Muscle of leg (tissue), 16 donors: ENCODE measurements at places on chromosomes 2 and 18. TPM values are rescaled to one million over a fixed set of nuclear protein-coding genes. Genes with fewer than 3 reads are reported as not detected.

ANTXR1 gene
- 86.0 TPM for total RNA-seq

TMEM163 gene
- 0.66 TPM for total RNA-seq

YIPF4 gene
- total RNA-seq: 36.4 TPM

DHRS9 gene
- total RNA-seq: 0.31 TPM

LRP1B gene
- 0.84 TPM for total RNA-seq

TCF4 gene
- total RNA-seq: 167 TPM

C2orf68 gene
- 29.2 TPM for total RNA-seq

THAP4 gene
- 43.9 TPM for total RNA-seq

ELOA2 gene
- not detected for total RNA-seq

LIMS1 gene
- 37.2 TPM for total RNA-seq

MAB21L4 gene
- total RNA-seq: not detected

DNA sequence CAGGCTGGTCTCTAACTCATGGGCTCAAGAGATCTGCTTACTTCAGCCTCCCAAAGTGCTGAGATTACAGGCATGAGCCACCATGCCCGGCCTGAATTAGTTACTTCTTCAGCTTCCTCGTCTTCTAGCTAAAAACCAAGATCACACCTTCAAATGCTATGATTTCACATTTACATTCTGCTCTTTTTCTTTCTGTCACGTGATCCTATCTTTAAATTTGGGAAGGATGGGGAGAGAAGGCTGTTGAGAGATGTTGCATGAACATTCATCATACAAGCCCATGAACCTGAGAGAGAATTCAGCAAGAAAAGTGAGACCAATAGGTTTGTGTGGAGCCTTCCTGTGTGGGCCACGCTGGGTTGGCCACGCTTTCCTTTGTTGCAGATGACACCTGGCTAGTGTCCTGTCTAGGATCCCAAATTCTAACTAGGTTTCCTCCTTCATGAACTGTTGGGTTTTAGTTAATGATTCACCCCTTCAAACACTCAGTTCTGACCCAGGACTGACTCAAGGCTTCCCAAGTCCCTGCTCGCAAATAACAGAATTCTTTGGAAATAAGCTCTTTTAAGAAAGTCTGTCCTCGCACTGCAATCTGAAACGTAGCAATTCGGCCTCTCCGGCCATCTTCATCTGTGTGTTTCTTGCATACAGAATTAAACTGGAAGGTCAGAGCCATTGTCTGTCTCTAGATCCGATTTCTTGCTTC, 57.3 kb upstream of the CREB1 start:
- H3K27me3 ChIP-seq: no peaks in the 10 kb centered on the region
- H3K27ac ChIP-seq: no peak overlapping the region
- no peaks in the 10 kb centered on the region for H3K36me3 ChIP-seq

GRCh38 chr2:204860274-204860673, 315.0 kb downstream of the PARD3B start:
- no peaks in the 10 kb centered on the region for H3K27me3 ChIP-seq
- peak; percentile 48 for DNase-seq
- H3K4me3 ChIP-seq: no peak overlapping the region
- H3K36me3 ChIP-seq: no peaks in the 10 kb centered on the region
- no peak overlapping the region for H3K27ac ChIP-seq

DNA sequence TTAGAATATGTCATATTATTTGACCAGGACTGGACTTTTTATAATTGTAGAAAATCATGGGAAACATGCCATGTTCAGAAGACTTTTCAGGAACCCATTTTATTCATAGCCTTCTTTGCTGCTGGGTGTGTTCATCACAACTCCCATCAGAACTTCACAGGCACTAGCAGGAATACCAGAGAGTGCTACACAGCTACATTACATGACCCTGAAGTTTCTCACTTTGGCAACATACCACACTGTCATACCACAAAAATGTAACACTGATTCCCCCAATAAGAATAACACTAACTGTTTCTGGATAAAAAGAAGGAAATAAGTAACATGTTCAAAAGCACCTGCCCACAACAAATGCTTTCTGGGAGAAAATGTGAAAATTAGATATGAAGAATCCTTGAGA, 405.4 kb downstream of the CDH2 start:
- no peaks in the 10 kb centered on the region for H3K27me3 ChIP-seq
- H3K4me1 ChIP-seq: no peaks in the 10 kb centered on the region
- no peak overlapping the region for H3K27ac ChIP-seq
- no peak for DNase-seq

- H3K4me1 ChIP-seq: peaks cover 12% of the 10 kb centered on the region
- no peak for DNase-seq
- H3K27ac ChIP-seq: no peak overlapping the region
- no peaks in the 10 kb centered on the region for H3K36me3 ChIP-seq
These were observed 9.3 kb upstream of the GPR35 start for GRCh38 chr2:240615820-240616547.

- peaks cover 22% of the 10 kb centered on the region for H3K27me3 ChIP-seq
- H3K27ac ChIP-seq: peak overlapping the region; percentile 59
- H3K4me1 ChIP-seq: peaks cover 6% of the 10 kb centered on the region
- no peaks in the 10 kb centered on the region for H3K36me3 ChIP-seq
These were observed 22.5 kb downstream of the GATA6 start for GRCh38 chr18:22191923-22192322.

- no peaks in the 10 kb centered on the region for H3K36me3 ChIP-seq
- no peak overlapping the region for H3K27ac ChIP-seq
- H3K27me3 ChIP-seq: no peaks in the 10 kb centered on the region
- DNase-seq: no peak
These were observed 43.1 kb downstream of the IKZF2 start for GRCh38 chr2:213108308-213108707.

DNA sequence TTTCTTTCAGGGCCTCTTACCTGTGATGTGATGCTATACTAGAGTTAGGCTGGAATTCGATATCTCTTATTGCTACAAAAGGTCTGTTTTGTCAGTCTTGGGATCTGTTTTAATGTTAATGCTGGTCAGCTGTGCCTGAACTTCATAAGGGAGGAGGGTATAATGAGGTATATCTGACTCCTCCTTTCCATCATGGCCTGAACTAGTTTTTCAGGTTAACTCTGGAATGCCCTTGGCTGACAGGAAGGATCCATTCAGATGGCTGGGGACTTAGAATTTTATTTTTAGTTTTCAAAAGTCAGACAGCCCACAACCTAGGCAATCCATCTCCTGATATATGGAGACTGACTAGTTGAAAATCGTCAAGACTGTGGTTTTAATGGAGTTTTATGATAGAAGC, 35.9 kb upstream of the TBC1D8 start:
- no peaks in the 10 kb centered on the region for H3K36me3 ChIP-seq
- no peak for DNase-seq
- no peak overlapping the region for H3K4me3 ChIP-seq
- no peaks in the 10 kb centered on the region for H3K27me3 ChIP-seq
- no peak overlapping the region for H3K27ac ChIP-seq

DNA sequence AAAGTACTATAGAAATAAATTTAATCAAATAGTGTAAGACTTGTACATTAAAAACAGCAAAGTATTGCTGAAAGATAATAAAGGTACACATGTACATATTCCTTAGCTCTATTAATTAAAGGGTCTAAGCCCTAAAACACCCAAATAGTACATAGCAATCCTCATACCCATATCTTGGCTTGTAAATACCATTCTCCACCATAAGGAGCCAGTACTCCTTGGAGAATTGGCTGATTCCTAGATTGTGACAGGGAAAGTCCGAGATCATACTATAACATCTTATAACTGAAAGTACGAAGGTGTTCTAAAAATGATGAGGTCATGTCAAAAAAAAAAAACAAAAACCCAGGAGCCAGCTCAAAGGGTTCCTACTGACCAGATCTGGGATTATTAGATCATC, 614.6 kb downstream of the SUCLG1 start:
- no peak overlapping the region for H3K27ac ChIP-seq
- H3K27me3 ChIP-seq: no peaks in the 10 kb centered on the region
- H3K4me1 ChIP-seq: no peaks in the 10 kb centered on the region
- no peak for DNase-seq
- no peaks in the 10 kb centered on the region for H3K36me3 ChIP-seq
- H3K4me3 ChIP-seq: no peak overlapping the region

GRCh38 chr18:21897811-21898210, 157.2 kb downstream of the MIB1 start:
- DNase-seq: peak; percentile 46
- peaks cover 2% of the 10 kb centered on the region for H3K27me3 ChIP-seq
- no peak overlapping the region for H3K4me3 ChIP-seq
- no peak overlapping the region for H3K27ac ChIP-seq

GRCh38 chr18:26702086-26702485, 153.7 kb upstream of the KCTD1 start:
- no peak overlapping the region for H3K27ac ChIP-seq
- DNase-seq: no peak
- H3K4me3 ChIP-seq: no peak overlapping the region
- no peaks in the 10 kb centered on the region for H3K27me3 ChIP-seq

- no peaks in the 10 kb centered on the region for H3K36me3 ChIP-seq
- no peaks in the 10 kb centered on the region for H3K27me3 ChIP-seq
- peak; percentile 95 for DNase-seq
- peak overlapping the region; percentile 63 for H3K27ac ChIP-seq
These were observed 151.7 kb upstream of the ZNF521 start for GRCh38 chr18:25503567-25504081.

- H3K4me3 ChIP-seq: no peak overlapping the region
- no peaks in the 10 kb centered on the region for H3K36me3 ChIP-seq
- H3K27ac ChIP-seq: no peak overlapping the region
- H3K4me1 ChIP-seq: peaks cover 2% of the 10 kb centered on the region
These were observed 18.3 kb downstream of the CLUL1 start for GRCh38 chr18:615092-615521.

- H3K4me3 ChIP-seq: no peak overlapping the region
- H3K27me3 ChIP-seq: peaks cover 22% of the 10 kb centered on the region
- H3K27ac ChIP-seq: no peak overlapping the region
- H3K36me3 ChIP-seq: no peaks in the 10 kb centered on the region
- no peak for DNase-seq
These were observed 2.8 kb downstream of the M1AP start for GRCh38 chr2:74645344-74645743.

DNA sequence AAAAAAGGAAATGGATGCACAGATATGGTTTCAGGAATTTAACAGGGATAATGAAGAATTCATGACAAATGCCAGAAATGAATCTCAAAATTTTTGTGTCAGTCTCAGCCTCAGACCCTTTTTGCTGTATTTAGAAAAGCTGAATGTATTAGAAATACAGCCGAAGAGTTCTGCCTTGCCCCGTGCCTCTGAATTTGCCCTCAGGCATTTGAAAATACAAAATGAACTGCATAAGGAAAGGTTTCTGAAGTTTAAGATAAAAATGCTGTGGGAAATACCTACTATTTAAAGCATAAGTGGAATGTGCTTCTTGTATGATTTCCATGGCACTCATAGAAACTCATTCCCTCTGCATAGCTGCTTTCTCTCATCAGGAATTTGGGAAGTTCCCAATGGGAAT, 1580.6 kb downstream of the DPP10 start:
- DNase-seq: no peak
- no peaks in the 10 kb centered on the region for H3K27me3 ChIP-seq
- no peaks in the 10 kb centered on the region for H3K36me3 ChIP-seq
- H3K4me1 ChIP-seq: no peaks in the 10 kb centered on the region
- no peak overlapping the region for H3K4me3 ChIP-seq

DNA sequence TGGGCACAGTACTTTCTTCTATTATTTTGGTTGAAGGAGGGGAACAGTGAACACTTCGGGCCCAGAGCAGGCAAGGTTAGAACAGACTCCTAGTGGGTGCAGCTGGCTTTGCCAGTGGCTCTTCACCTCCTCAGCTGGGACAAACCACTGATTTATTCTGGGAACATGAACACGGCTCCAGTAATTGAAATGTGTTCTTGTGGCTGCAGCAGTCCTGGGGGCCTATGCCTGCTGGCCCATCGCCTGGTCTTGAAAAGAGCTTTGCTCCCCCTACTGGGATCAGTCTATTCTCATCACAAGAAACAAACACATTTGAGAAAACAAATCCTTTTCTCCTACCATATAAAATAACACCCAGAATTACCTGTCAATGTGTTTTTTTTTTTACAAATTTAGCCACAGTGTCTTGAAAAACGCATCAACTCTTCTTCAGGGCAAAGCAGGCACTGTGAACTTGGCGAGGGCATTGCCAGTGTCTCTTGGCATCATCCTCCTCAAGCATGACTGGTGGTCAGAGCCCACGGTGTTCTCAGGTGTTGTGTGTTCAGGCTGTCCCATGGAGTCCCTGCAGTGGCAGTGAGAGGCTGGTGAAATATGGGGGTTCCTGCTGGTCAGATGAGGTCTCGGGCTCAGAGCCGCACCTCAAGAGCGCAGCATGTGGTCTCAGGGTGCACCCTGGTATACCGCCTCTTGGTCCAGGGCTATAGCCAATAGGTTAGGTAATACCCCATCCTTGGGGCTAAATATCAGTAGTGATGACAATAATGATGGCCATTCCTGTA, 51.3 kb downstream of the RNF144A start:
- DNase-seq: peak; percentile 83
- H3K4me1 ChIP-seq: peaks cover 2% of the 10 kb centered on the region
- no peaks in the 10 kb centered on the region for H3K36me3 ChIP-seq
- H3K27ac ChIP-seq: no peak overlapping the region
- H3K27me3 ChIP-seq: no peaks in the 10 kb centered on the region
- no peak overlapping the region for H3K4me3 ChIP-seq

- H3K27me3 ChIP-seq: no peaks in the 10 kb centered on the region
- H3K4me3 ChIP-seq: no peak overlapping the region
- H3K4me1 ChIP-seq: no peaks in the 10 kb centered on the region
- H3K36me3 ChIP-seq: peaks cover 29% of the 10 kb centered on the region
- H3K27ac ChIP-seq: no peak overlapping the region
These were observed 99.4 kb downstream of the MYOM1 start for GRCh38 chr18:3120356-3120755.

DNA sequence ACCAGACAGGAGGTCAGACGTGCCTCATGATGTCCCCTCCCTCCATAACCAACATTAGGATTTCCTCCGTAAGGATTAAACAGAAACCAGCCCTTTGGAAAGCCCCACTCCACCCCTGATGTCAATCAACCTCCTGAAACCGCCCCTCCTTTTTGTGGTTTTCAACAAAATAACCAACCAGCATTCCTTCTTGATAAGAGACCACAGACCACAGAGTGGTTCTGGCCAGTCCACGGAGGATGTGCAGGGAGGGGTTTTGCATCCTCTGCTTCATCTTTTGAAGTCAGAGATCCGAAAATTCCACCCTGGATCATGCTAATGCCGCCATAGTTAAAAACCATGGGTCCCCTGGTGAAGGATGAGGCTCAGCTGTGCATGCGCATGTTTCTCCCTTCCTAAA, 180.0 kb upstream of the CCDC150 start:
- no peak overlapping the region for H3K4me3 ChIP-seq
- H3K27ac ChIP-seq: no peak overlapping the region
- H3K4me1 ChIP-seq: no peaks in the 10 kb centered on the region
- no peaks in the 10 kb centered on the region for H3K27me3 ChIP-seq
- no peak for DNase-seq

GRCh38 chr2:85401464-85401805, 8.7 kb downstream of the CAPG start:
- H3K27ac ChIP-seq: no peak overlapping the region
- H3K4me3 ChIP-seq: no peak overlapping the region
- no peak for DNase-seq

GRCh38 chr2:72138921-72139381, 8.7 kb downstream of the CYP26B1 start:
- H3K4me1 ChIP-seq: peaks cover 80% of the 10 kb centered on the region
- peaks cover 24% of the 10 kb centered on the region for H3K27me3 ChIP-seq
- no peak overlapping the region for H3K4me3 ChIP-seq
- no peak overlapping the region for H3K27ac ChIP-seq
- DNase-seq: peak; percentile 48
- H3K36me3 ChIP-seq: peaks cover 8% of the 10 kb centered on the region

GRCh38 chr18:37872562-37872961, 307.0 kb upstream of the CELF4 start:
- H3K27ac ChIP-seq: no peak overlapping the region
- no peaks in the 10 kb centered on the region for H3K27me3 ChIP-seq
- H3K4me3 ChIP-seq: no peak overlapping the region
- DNase-seq: no peak
- no peaks in the 10 kb centered on the region for H3K36me3 ChIP-seq
